ENCODE measurements at places on chromosomes 13 and 19. TPM values are rescaled to one million over a fixed set of nuclear protein-coding genes. Genes with fewer than 3 reads are reported as not detected.
A peak's percentile ranks its signal among the peaks of the same experiment; 100 is the strongest.

DNA sequence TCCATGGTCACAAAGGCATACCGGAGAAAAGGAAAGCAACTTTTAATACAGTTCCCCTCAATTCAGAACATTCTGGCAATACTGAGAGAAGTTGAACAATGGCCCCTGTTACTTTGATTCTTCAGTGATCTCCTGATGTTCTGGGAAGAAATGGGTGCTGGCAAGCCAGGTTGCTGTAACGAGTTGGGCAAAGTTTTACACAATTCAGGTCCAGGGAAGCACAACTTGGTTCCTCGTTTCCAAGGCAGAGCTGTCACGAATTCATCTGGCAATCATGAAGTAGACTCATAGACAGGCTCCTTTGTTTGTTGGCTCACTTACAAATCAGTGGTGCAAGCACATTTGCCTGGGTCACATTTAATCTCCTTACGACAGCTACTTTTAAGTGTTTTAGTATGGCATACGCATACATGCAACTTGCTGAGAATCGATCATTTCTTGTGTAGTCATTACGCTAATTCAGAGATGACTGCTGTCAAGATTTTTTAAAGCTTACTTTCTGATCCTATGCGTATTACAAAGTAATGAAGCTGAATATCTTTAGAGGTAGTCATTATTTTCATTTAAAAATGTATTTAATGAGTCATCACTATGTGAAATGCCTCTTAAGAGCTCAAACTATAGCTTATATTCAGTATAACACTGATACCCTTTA lies 174.7 kb downstream of the GPC5 start:
- H3K36me3 ChIP-seq: no peaks in the 10 kb centered on the region
- DNase-seq: no peak
- no peaks in the 10 kb centered on the region for H3K4me1 ChIP-seq
- H3K27me3 ChIP-seq: no peaks in the 10 kb centered on the region
- H3K27ac ChIP-seq: no peak overlapping the region

GRCh38 chr19:3653865-3654513 lies 27.4 kb upstream of the CACTIN start:
- no peak for DNase-seq
- H3K27me3 ChIP-seq: no peaks in the 10 kb centered on the region
- H3K4me1 ChIP-seq: no peaks in the 10 kb centered on the region
- H3K36me3 ChIP-seq: no peaks in the 10 kb centered on the region
- H3K4me3 ChIP-seq: no peak overlapping the region

DNA sequence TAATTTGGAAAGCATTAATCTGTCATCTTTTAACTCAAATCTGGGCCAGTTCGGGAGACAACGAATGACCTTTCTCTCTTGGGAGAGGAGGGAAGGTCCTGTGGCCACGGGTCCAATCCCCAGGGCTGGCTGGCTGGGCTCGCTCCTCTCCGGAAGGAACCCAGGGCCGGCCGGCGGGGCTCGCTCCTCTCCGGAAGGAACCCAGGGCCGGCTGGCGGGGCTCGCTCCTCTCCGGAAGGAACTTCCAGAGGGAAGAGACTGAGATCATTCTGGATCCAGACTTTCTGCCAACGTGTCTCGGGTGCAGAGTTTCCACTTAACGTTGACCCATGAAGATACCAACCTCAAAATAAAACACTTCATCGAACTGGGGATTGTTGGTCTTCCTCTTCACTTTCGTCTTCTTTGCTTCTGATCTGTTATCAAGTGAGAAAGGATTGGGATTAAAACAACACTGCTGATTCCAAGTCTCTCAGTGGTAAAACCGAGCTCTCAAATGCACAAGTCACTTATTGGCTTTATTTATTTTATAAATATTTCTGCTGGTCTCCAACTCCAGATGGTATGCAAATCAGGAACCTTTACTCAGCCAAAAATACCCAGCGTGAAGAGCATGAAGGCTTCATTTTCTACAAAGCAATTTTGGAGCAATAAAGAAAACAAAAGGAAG lies 53.3 kb upstream of the C13orf46 start:
- H3K27ac ChIP-seq: peak overlapping the region; percentile 54
- H3K27me3 ChIP-seq: no peaks in the 10 kb centered on the region
- no peaks in the 10 kb centered on the region for H3K36me3 ChIP-seq
- no peak overlapping the region for H3K4me3 ChIP-seq
- no peak for DNase-seq

DNA sequence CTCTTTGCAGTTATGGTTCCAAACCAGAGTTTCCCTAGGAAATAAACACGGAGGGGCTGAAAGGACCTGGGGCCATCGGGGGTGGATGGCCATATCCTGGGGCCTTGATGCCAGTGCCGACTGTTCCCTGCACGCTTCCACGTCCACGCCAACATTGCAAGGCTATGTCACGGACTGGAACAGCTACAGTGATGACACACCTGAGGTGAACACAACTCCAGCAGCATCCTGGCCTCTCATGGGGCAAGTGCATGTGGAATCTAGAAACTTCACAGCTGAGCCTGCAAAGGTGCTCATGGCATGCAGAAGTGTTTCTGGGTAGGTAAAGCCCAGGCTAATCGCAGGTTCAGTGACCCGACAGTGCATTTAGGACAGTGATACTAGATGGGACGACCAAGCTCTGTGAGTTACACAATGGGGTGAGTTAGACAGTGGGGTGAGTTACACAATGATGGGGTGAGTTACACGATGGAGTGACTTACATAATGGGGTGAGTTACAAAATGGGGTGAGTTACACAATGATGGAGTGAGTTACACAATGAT lies 52.0 kb upstream of the GAS6 start:
- no peak overlapping the region for H3K27ac ChIP-seq
- H3K4me3 ChIP-seq: no peak overlapping the region
- no peaks in the 10 kb centered on the region for H3K36me3 ChIP-seq
- no peaks in the 10 kb centered on the region for H3K27me3 ChIP-seq
- peak; percentile 10 for DNase-seq
- no peaks in the 10 kb centered on the region for H3K4me1 ChIP-seq

- no peaks in the 10 kb centered on the region for H3K4me1 ChIP-seq
- H3K4me3 ChIP-seq: no peak overlapping the region
- H3K36me3 ChIP-seq: no peaks in the 10 kb centered on the region
- H3K27ac ChIP-seq: no peak overlapping the region
- no peak for DNase-seq
These were observed 20.3 kb downstream of the LGALS16 start for GRCh38 chr19:39676004-39676403.

GRCh38 chr19:55160128-55160985 lies 2.8 kb upstream of the TNNI3 start:
- H3K27me3 ChIP-seq: peaks cover 37% of the 10 kb centered on the region
- DNase-seq: peak; percentile 59
- no peak overlapping the region for H3K27ac ChIP-seq
- H3K4me3 ChIP-seq: no peak overlapping the region
- H3K36me3 ChIP-seq: no peaks in the 10 kb centered on the region

DNA sequence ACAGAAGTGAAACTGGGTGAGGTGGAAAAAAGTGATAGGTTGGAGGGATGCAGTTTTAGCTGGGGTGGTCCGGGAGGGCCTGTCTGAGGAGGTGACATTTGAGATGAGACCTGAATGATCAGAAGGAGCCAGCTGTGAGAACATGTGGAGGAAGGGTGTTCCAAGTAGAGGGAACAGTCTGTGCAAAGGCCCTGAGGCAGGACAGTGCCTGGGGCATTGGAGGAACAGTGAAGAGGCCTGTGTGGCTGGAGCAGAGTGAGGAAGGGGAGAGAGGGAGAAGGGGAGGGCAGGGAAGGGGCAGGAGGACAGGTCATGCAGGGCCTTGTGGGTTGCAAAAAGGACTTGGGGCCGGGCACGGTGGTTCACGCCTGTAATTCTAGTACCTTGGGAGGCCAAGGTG lies 36.3 kb upstream of the PTPRS start:
- no peak overlapping the region for H3K4me3 ChIP-seq
- H3K27ac ChIP-seq: no peak overlapping the region
- no peaks in the 10 kb centered on the region for H3K36me3 ChIP-seq
- DNase-seq: no peak

- no peak for DNase-seq
- no peak overlapping the region for H3K4me3 ChIP-seq
- H3K27ac ChIP-seq: no peak overlapping the region
- no peaks in the 10 kb centered on the region for H3K4me1 ChIP-seq
- H3K27me3 ChIP-seq: no peaks in the 10 kb centered on the region
These were observed 355.2 kb downstream of the KCNRG start for GRCh38 chr13:50370303-50370950.

DNA sequence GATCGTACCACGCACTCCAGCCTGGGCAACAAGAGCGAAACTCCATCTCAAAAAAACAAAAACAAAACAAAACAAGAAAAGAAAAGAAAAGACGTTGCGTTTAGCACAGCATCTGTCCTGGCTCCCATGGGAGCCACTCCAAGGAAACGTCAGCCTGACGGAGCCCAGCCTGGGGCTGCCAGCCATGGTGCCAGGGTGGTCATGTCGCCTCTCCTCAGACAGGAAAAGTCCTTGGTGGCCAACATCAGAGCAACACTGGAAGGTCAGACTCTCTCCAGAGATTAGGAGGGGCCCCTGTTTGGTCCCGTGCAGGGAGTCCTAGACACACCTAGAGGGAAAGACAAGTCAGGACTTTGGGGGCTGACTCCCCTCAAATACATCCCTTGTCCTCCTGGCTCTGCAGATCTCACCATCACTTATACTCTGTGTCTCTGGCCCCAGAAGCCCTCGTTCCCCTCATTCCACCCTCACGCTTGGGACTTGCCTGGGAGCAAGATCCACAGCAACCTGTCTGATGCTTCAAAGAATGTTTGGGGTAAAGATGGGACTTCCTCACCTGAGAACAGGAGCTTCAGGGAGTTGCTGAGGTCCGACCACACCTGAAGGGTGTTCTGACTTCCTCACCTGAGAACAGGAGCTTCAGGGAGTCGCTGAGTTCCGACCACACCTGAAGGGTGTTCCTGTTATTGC lies 9.3 kb downstream of the LILRA4 start:
- H3K36me3 ChIP-seq: no peaks in the 10 kb centered on the region
- DNase-seq: no peak
- H3K4me3 ChIP-seq: no peak overlapping the region
- no peaks in the 10 kb centered on the region for H3K27me3 ChIP-seq
- no peaks in the 10 kb centered on the region for H3K4me1 ChIP-seq
- H3K27ac ChIP-seq: no peak overlapping the region

DNA sequence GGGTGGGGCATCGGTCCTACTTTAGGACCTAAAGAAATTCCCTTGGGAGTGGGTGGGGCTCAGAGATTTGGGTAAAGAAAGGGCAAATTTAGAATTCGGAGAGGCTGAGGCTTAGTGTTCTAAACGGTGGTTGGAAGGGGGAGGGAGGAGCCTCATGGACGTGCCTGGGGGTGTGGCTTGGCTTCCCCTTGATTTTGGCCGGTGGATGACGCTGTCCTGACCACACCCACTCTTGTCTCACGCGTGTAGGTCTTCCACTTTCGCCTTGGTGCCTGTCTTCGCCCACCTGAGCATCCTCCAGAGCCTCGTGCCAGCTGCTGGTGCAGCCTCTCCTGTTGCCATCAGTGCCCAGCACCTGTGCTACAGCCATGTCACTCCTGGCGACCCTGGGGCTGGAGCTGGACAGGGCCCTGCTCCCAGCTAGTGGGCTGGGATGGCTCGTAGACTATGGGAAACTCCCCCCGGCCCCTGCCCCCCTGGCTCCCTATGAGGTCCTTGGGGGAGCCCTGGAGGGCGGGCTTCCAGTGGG lies 1.2 kb upstream of the NUP62 start:
- peak; percentile 50 for DNase-seq
- H3K36me3 ChIP-seq: no peaks in the 10 kb centered on the region
- no peaks in the 10 kb centered on the region for H3K4me1 ChIP-seq
- no peaks in the 10 kb centered on the region for H3K27me3 ChIP-seq
- H3K4me3 ChIP-seq: no peak overlapping the region
- H3K27ac ChIP-seq: peak overlapping the region; percentile 90

DNA sequence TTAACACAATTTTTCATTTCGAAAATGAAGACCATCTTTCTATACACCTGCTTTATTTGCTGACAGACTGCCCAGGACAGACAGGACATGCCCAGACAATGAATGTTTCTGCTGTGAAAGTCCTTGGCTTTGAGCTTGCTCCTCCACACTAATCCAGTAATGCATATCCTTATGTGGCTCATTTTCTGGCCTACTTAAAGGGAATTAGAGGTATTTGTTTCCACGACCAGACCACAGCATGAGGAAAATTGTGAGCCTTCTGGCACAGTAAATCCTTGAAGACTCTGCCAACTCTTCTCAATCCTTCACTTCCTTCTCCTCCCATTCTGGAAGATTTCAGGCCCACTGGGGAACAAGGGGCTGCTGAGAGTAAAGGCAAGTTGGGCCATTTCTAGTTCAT lies 25.7 kb downstream of the CCDC70 start:
- no peaks in the 10 kb centered on the region for H3K36me3 ChIP-seq
- H3K27me3 ChIP-seq: no peaks in the 10 kb centered on the region
- H3K4me1 ChIP-seq: no peaks in the 10 kb centered on the region
- no peak for DNase-seq
- no peak overlapping the region for H3K27ac ChIP-seq

GRCh38 chr13:46804391-46804815 lies 7.4 kb upstream of the ESD start:
- no peaks in the 10 kb centered on the region for H3K36me3 ChIP-seq
- DNase-seq: no peak
- no peak overlapping the region for H3K27ac ChIP-seq
- no peaks in the 10 kb centered on the region for H3K4me1 ChIP-seq

- H3K36me3 ChIP-seq: no peaks in the 10 kb centered on the region
- no peak for DNase-seq
These were observed 1.2 kb downstream of the DAPK3 start for GRCh38 chr19:3969435-3970312.

The PSG6 gene
- not detected for total RNA-seq

The ZIC5 gene
- not detected for total RNA-seq

The GRIN2D gene
- total RNA-seq: not detected

The ZNF724 gene
- total RNA-seq: 1.5 TPM

The SBSN gene
- 0.37 TPM for total RNA-seq

The SIGLECL1 gene
- total RNA-seq: not detected

The KPTN gene
- total RNA-seq: 9.0 TPM

The MYCBP2 gene
- 116 TPM for total RNA-seq

The TMEM221 gene
- not detected for total RNA-seq

The ARRDC5 gene
- total RNA-seq: 0.26 TPM

The ZNF529 gene
- 20.1 TPM for total RNA-seq

The PLA2G4C gene
- total RNA-seq: 15.6 TPM

Measured in uterus (tissue), 4 donors.